ENCODE measurements at places on chromosomes 7 and 10.

- DNase-seq, result no peak
Observed at GRCh38 chr10:73905256-73906020, 5.5 kb upstream of the PLAU start.

DNA sequence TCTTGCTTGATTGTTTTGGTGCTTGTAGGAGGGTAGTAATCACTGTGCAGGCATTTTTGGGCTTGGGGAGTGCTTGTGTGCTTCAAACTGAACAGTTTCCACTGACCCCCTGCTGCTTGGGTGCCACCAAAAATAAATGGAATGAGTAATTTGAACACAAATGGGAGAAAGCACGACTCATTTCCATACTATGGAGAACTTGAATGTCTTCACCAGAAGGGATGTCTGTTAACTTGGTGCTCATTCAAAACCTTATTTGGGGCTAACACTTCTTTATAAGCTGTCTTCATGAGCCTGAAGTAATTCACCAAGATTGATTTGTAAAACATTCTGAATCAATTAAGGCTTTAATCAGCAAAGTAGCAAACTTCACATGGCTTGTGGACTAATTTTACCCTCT is 560.3 kb downstream of the SDK1 start:
- DNase-seq, result no peak

- DNase-seq, result peak; percentile 25
Observed at GRCh38 chr7:151539088-151539671, 19.5 kb upstream of the RHEB start.

DNA sequence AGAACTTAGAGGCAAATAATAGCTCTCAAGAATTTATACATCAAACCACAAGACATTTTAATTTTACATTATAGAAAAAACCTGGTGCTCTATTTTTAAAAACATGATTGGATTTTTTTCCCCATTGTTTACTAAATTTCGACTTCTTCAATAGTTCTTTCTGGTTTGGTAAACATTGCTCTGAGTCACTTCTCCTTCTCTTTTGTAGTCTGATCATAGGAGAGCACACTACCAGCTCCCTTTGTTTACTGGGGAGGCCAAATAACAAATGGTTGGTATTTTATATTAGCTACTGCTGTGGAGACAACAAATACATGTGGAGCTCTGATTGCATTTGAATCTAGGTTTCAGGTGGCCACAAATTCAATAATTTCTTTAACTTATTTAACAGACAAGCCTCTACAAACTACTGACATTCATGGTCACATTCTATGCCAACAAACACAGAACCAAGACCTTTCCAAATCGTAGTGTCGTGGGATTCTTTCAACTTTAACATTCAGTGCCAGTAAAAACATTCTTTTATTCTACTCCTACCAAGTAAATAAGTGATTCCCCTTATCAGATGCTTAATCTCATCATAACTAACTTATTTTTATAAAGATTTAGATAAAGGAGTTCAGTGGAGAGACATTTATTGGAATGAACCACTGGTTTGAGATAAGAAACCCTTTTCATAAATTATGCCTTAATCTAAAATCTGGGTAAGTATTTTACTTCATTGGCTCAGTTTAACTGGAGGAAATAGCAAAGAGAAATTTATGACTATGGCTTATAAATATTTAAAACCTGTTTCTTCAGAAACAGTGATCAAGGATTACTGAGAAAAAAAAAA is 17.7 kb upstream of the FXYD4 start:
- no peak for DNase-seq

DNA sequence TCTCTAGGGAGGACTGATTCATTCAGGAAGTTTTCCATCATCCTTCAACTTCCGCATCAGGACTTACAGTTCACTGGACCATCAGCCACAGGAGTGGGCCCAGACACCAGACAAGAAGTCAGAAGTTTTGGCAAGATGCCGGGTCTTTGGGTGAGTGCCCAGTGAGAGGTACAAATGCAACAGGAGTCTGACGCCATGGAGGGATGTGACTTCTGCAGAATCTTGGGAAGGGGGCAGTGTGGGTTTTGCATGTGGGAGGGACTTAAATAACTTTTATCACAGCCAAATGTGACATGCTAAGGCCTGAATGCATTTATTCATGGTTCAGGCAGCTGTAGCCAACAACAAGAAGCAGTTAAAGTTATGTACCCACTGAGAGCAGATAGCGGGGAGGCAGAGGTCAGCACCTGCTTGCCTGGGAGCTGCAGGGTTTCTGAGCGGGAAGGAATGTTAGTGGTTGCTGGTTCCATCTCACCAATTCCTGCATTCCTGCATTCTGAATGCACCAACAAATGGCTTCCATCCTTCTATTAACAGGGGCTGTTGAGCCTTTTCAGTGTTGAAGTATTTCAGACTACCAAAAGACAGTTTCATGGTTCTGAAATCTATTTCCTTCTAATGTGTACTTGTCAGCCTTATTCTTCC is 375.2 kb downstream of the PAXIP1 start:
- no peak for DNase-seq

- peak; percentile 34 for DNase-seq
Observed at GRCh38 chr10:95841661-95842498, 65.9 kb upstream of the CC2D2B start.

DNA sequence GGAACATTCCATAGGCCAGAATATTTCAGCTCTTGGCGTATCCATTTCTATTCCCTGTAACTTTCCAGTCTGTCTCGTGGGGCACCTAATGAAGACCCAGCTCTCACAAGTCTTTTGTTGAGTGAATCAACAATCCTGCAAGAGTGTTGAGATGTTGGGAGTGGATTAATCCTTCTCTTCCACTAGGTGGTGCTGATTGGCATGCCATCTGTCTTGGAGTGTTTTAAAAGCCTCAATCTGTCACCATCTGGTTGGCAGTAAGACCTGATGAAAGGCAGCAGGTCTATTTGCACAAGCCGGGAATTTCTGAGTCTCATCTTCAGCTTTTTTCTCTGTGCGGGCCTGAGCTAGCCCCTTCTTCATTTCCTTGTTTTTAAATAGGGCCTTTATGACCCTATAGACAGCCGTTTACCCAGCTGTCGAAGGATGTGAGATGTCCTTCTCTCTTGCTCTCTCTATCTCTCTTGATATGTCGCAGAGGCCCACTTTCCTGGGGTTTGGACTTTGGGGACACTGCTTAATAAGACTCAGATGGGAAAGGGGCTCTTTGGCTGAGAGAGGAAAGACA is 180.5 kb downstream of the ZNF365 start:
- peak; percentile 49 for DNase-seq

GRCh38 chr10:109529258-109529657 is 394.1 kb downstream of the XPNPEP1 start:
- DNase-seq, result no peak

DNA sequence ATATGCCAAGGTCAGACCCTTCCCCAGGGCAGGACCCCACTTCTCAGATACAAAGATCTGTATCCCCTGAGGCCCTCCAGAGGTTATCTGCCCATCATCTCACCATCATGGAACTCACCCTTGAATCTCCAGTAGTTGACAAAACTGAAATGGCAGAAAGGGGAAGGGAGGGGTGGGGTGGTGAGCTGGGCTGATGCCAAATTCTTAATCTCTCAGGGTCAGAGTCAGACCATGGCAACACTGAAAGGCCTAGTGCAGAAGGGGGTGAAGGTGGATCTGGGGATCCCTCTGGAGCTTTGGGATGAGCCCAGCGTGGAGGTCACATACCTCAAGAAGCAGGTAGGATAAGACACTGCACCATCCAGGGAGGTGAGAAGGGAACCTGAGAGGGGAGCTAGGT is 3.1 kb downstream of the CNPY4 start:
- DNase-seq, result no peak

- DNase-seq, result peak; percentile 93
Observed at GRCh38 chr7:155003092-155003375, at the start of gene PAXIP1. TSS of gene PAXIP1 (minus strand) at chr7:155003124. CDS start at chr7:155002929, 195 bp downstream.

GRCh38 chr10:130992802-130993523 is 318.6 kb downstream of the TCERG1L start:
- DNase-seq, result no peak

Data from GM20000 (cell line).